ENCODE measurements at places on chromosomes 6 and 20.
A peak's percentile ranks its signal among the peaks of the same experiment; 100 is the strongest.

DNA sequence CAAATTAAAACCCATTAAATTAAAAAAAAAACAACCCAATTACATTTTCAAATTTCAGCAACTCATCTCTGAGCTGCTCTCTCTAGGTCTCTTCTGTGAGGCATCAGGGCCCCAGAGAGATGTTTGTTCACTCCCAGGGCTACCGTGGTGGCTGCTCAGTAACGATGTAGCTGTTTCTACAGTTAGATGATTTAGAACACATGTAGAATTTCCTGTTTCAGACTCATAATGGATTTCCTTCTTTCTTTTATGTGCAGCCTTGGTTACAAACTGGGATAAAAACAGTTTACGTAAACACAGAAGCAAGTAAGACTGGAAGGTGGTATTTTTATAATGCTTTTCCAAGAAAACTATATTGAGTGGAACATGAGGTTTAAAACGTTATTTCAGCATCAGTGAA lies 116.1 kb upstream of the CCN2 start:
- DNase-seq: no peak

- DNase-seq: no peak
Observed at GRCh38 chr6:128259029-128259724, 261.2 kb downstream of the PTPRK start.

- peak; percentile 50 for DNase-seq
Observed at GRCh38 chr6:129709196-129709768, 695 bp downstream of the ARHGAP18 start.

- peak; percentile 73 for DNase-seq
Observed at GRCh38 chr6:37965964-37966676, 146.6 kb downstream of the ZFAND3 start.

DNA sequence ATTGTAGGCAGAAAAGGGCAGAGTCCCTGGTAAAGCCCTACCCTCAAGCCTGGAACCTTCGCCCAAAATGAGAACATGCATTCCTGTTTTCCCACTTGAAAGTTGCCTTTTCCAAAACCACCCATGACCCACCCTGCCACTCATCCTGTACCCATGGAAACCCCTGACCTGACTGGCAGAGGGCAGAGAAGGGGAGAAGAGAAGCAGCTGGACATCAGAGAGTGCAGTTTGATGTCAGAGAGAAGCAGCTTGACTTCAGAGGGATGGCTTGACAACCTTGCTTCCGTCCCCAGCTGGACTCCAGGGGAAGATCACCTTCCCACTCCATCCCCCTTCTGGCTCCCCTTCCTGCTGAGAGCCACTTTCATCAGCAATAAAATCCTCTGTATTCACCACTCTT lies 123.6 kb upstream of the SHLD1 start:
- DNase-seq: no peak

- DNase-seq: no peak
Observed at GRCh38 chr20:22836211-22836610, 198.9 kb upstream of the SSTR4 start.

DNA sequence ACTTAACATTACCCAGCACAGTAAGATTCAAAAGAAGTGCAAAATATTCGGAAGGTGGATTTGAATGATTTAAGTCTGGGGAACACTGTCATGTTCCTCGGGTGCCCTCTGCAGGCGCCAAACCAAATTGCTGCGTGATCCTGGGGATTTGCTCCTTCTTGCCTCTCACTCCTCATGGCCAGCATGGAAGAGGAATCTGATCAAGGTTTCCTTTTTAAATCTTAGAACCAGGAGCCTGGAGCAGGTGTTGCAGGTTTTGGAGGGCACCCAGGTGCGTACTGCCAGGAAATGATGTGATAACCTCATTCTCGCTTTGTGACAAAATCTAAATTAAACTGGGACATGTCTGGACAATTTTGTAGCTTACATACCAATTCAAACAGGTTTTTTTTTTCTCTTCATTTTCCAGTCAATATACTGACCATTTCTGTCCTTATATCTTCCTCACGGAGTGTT lies 8.1 kb upstream of the PFDN4 start:
- DNase-seq: peak; percentile 77

DNA sequence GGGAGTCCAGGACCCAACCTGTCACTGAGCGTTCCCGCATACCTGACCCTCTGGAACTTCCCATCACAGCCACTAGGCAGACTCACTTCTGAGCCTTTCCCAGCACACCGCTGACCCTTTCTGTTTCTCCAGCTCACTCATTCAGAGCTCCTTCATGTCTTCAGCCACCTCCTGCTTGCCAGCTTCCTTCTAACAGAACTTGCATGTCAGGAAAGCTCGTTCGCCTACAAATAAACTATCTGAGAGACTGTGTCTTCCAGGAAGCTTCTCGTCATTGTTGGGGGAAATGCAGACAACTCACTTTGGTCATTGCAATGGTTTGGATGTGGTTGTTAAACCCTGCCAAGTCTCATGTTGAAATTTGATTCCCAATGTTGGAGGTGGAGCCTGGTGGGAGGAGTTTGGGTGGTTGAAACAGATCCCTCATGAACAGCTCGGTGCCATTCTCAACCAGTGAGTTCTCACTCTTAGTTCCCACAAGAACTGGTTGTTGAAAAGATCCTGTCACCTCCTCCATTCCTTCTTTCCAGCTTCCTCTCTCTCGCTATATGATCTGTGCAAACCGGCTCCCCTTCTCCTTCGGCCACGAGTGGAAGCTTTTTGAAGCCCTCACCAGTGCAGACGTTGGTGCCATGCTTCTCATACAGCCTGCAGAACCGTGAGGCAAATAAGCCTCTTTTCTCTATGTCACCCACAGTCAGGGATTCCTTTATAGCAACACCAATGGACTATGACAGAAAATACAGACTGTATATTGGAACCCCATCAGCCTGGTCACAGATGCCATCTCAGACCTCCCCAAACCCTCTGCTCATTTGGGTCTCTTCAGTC lies 1.4 kb upstream of the MUC21 start:
- DNase-seq: peak; percentile 81

- DNase-seq: no peak
Observed at GRCh38 chr6:155432293-155432692, 23.3 kb downstream of the NOX3 start.

- peak; percentile 50 for DNase-seq
Observed at GRCh38 chr6:113859349-113860180, 2.4 kb downstream of the MARCKS start.

- no peak for DNase-seq
Observed at GRCh38 chr20:8326899-8327298, 194.8 kb downstream of the PLCB1 start.

DNA sequence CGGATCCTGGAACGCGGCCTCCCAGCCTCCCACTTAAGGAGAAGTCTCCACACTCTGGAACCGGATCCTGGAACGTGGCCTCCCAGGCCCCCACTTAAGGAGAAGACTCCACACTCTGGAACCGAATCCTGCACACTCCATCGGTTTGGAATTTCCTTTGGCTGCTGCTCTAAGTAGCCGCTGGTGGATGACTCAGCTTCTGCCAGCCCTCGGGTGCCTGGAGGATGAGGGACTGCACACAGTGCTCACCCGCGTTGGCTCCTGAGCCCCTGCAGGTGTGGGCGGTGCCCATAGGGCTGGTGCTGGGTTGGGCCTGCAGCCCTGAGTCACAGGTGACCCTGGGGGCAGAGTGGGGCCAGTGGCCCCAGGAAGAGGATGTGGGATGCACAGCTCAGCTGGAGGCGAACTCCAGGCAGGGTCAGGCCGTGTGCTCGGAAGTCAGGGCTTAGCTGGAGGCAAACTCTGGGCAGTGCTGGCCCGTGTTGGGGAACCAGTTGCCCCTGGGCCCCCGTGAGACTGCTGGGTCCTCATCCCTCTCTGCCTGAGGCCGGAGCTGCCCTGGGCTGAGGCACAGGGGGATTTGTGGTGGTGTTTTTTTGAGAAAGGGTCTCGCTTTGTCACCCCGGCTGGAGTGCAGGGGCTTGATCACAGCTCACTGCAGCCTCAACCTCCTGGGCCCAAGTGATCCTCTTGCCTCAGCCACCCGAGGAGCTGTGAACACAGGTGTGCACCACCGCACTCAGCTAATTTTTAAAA lies 13.9 kb upstream of the TNFRSF6B start:
- peak; percentile 99 for DNase-seq

All from MCF 10A (cell line).